ENCODE measurements at places on chromosomes 12 and 14.

- DNase-seq, result no peak
Observed at GRCh38 chr14:103382376-103382775, 2.8 kb upstream of the MARK3 start.

DNA sequence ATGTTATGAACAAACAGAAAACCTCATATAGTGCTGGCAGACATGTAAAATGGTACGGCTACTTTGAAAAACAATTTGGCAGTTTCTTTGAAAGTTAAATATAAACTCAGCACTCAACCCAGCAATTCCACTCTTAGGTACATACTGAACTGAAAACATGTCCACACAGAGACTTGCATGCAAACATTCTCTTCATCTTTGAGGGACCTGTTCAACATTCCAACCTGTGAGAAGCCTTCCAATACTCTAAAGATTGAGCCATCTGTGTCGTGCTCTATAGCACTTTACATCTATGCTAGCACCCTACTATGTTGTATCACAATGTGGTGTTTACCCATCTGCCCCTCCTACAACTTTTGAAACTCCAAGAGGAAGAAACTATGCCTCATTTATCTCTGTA is 79.3 kb downstream of the DNAI7 start:
- no peak for DNase-seq

GRCh38 chr12:8894986-8895385 is 19.3 kb upstream of the PHC1 start:
- no peak for DNase-seq

GRCh38 chr12:116722245-116722644 is 15.6 kb downstream of the SPRING1 start:
- DNase-seq, result no peak

DNA sequence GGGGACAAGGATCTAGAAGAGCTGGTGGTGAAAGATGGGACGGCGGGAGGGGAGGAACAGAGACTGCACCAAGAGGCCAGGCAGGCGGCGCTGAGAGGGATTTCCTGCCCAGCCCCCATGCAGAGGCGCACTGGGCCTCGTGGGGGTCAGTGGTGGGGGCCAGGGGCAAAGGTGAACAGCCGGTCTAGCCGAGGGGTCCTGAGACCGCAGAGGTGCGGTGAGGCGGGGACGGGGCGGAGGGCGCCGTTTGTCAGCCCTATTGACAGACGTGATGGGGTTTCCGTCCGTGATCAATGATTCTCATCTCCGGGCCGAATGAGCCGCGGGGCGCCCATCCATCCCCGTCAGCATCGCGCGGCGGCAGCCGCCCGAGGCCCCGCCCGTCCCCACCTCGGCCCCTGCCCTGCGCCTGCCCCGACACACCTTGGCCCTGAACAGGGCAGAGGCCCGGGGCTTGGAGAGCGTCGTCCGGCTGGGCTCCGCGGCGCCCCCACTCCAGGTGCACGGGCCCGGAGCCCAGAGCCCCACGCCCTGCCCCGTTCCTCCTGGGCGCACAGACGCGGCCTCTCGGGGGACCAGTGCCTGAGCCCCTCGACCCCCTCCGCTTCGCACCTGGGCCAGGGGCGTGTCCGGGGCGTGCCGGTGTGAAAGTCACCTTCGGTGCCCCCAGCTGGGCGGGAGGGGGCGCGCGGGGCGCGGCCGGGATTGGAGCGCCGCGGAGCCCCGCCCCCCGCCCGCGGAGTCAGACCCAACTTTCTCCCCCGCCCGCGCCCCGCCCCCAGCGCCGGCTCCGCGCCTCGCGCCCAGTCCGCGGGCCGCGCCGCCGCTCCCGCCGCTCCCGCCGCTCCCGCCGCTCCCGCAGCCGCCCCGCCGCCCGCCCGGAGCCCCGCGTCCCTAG is at the start of gene NXPH4:
Gene NXPH4 (plus strand): TSS at position 781 of the 898 bp plus-strand sequence. CDS start 176 bp downstream, outside the sequence.
- no peak for DNase-seq

DNA sequence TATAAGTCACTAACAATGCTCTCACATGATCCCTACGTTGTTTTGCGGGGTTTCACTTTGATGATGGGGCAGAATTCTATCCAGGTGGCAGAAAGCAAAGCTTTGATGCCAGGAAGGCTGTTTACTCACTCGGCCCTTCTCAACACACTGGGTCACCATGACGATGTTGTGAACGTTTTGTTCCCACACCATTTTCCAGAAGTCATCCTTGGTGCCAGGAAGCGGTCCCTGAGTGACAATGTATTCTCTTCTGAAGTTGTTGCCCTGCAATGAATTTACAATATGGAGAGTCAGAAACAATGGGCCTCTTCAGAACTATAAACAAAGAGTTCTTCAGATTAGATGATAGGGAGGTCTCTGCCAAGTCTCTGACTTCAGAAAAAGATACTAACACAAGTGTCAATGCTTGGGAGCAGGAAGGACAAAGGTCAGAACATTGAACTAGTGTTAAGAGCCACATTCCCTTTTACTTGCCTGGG is 101.3 kb downstream of the PTPRB start:
- DNase-seq, result no peak

DNA sequence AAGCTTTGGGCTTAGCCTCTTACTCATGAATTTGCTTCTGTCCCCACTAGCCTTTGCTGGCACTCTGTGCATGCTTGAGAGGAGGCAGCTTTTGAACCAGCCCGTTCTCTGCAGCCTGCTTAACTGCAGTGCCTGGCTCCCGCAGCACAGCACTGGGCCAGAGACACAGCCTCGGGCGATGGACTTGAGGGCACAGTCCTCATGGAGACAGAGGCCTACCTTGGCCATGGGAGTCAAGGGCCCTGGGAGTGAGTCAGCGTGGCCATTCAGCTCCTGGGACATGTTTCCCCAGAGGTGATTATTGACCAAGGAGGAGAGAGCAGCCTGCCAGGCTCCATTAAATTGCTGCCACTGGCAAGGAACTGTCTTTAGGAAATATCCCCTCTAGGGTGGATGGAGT is 93.5 kb downstream of the SMOC1 start:
- no peak for DNase-seq

DNA sequence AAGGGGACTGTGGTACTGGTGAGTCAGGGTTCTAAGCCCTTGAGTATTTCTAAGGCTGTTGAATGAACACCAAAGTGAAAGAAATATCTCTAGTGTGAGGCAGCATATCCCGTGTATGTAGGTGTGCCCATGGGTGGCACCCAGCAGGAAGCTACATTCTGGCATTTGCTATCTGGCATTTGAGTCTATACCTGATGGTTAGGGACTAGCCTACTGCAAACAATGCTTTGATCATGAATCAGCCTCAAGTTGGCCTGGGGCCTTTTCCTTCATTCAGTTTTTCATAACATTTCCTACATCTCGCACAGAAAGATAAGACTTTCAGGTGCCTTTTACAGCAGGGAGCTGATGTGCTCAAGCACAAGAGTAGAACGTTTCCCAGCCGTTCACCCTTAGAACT is 85.7 kb upstream of the E2F7 start:
- DNase-seq, result no peak

DNA sequence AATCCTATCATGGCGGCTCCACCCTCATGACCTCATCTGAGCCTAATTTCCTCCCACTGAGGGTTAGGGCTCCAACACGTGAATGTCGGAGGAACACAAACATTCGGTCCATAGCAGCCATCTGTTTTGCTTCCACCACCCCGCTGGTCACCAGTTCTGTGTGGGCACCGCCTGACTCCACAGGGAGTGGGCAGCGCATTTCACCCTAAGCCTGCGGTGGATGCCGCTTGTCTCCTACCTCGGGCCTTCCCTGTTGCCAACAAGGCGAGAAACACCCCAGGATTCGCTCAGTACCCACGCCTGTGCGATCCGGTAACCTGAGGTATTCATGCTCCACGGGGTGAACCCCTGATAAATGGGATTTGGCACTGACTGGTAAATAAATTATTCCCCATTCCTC is 95.2 kb upstream of the PPP2R5C start:
- DNase-seq, result no peak

- DNase-seq, result no peak
Observed at GRCh38 chr14:36785511-36785910, 123.9 kb downstream of the PAX9 start.

DNA sequence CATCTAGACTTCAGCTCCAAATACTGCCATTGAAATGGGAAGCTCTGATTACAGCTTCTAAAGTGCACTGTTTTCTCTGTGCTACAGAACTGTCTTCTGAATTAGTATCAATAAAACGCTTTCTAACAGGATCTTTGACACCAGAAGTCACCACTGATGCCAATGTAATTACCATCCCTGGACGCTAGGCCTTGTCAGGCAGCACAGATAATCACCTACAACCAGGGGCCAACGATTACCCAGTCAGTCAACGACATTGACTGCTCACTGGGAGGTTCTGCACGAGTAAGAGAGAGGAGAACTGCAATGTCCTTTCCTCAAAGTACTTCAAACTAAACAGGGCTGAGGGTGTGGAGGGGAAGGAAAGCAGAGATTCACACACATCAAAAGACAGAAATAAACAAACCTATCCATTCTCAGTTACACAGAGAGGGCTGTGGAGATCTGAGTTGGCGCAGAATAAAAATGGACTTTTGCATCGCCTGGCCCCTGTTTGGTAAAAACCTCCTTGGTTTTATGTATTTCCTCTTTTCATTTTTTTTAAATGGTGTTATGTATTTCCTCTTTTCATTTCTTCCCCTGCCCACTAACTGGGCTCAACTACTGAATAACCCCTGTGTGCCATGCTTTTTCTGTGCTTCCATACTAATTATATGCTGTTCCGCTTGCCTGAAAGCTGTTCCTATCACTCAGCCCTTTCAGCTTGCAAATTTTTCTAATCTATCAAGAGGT is 492.2 kb downstream of the APAF1 start:
- DNase-seq, result no peak

DNA sequence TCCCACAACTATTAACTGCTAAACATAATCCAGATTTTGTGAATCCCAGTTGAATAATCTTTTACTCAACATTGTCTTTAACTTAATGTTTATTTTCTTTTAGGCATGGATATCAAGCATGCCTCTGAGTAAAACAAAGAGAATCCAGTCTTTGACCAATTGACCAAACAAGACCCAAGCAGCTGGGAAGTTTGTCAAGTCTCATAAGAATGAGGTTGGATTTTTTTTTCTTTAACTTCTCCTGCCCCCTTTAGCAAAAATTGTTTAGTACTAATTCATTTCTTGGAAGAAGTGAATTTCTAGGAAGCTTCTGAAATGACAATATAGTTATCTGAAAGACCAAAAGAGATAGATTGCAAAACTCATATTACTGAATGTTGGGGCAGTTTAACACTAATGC is 89.9 kb downstream of the OTOGL start:
- no peak for DNase-seq

Data from type B pancreatic cell (in vitro differentiated cells).